ENCODE measurements at places on chromosomes 3 and 15.

DNA sequence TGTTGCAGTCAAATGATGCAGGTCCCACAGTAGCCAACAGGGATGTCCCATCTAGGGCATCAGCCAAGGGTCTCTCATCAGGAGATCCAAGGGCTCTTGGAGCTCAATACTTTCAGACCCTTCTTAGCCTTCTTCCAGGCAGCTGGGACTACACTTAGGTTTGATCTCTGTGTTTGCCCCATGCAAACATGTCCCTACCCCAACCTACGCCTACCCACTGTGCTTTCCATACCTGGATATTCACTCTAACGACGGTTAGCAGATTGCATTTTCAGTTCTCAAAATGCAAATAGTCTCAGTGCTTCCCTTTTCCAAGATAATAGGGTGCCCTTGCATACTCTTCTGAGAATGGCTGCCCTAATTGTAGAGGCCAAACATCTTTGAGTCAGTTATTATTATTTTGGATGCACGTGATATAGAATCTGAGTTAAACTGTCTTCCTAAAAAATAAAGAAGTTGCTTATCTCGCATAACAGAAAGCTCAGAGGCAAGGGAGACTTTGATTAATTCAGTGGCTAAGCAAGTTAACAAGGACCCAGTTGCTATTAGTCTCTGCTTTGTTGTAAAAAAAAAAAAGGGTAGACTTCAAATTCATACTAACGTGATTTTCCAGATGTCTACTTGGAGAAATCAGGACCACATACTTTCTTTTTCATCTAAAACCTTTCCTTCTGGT lies 1.0 kb upstream of the CEP70 start:
- no peak for DNase-seq

DNA sequence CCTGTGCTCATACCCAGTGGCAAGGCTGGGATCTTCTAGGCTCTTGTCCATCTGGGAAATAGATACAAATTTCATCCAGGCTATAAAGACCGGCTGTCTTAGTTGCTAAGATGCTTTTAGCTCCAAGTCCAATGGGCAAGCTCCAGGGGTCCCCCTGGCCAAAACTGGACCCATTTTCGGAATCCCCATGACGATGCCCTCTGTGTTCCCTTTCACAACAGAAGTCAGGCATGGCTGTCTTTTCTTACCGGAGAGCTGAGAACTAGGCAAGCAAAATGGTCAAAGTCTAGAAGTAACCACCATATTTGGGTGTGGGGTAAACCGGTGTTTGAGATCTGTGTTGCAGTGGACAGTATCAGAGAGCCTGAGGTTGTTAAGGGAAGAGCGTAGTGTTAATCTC lies 1.0 kb downstream of the GLYCTK start:
- DNase-seq = no peak

DNA sequence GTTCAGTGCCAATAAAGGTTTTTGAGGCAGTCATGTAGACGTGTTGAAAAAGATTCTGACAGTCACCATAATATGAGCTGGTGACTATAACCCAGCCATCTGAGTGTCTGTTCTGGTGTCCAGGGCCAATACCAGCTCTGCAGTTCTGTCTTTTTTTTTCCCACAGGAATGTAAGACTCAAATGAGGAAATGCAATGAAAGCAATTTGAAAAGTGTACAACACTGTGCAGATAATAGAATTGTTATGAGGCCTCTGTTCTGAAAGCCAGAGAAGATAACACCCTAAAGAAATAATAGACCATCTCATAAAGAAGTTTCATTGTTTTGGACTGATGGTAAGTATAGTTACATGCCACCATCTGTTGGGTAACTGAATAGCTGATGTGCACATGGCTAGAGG lies 57.1 kb downstream of the CLDN1 start:
- no peak for DNase-seq

DNA sequence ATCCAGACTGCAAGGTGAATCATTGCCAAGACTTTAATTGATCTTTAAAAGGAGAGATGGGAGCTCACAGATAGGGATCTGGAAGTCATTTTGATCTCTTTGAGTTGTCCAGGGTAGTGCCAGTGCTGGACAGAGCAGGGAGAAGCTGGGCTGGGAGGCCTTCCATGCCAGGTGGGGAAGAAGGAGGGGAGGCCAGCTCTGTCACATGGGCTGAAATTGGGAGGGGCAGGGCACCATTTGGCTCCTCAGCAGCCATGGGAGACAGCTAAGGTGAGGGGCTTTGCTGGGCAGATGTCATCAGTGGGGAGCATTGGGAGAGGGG lies 23.4 kb downstream of the SMAD6 start:
- DNase-seq = no peak

GRCh38 chr3:18757476-18757875 lies 332.3 kb upstream of the SATB1 start:
- DNase-seq = no peak

DNA sequence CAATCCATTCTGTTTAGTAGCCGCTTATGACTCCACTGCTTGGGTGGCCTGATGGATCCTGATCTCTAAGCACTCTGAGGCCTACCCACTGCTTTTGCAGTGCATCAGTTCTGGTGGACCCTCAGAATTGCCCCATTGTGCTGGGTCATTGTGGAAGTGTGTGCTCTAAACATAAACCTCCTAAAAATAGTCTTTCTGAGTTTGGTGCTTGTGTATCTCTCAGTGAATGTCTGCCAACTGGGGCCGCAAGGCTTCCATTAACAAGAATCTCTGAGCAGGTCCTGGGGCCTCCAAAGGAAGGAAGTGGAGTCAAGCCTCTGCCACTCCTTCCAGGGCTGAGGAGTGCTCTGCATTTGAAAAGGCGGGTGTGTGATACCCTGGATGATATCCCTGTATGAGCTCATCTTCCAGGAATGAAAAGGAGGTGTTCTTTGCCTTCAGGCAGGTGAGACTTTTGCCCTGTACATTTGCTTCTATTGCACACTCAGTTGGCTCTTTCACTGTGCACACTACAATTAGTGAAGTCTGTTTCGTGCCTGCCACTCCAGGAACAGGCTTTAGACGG lies 80.0 kb upstream of the CACNA2D3 start:
- DNase-seq = no peak

- no peak for DNase-seq
Measured at GRCh38 chr15:75167588-75168350, 33.9 kb upstream of the C15orf39 start.

GRCh38 chr3:142866841-142867631 lies 21.8 kb downstream of the PCOLCE2 start:
- DNase-seq = no peak

DNA sequence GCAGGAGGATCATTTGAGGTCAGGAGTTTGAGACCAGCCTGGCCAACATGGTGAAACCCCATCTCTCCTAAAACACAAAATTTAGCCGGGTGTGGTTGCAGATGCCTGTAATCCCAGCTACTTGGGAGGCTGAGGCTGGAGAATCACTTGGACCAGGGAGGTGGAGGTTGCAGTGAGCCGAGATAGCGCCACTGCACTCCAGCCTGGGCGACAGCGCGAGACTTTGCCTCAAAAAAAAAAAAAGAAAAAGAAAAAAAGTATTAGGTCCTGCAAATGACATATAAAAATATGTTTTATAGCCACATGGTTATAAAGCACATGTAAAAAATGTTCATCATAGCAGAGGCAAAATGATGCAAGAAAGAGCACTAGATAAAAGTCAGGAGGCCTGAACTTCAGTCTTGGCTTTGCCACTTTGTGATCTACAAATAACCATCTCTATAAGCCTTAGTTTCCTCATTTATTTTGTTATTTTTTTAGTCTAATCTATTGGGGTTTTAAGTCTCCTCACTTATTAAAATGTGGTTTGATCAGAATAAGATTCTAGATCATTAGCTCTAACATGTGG lies 4.9 kb downstream of the SLC12A6 start:
- no peak for DNase-seq

DNA sequence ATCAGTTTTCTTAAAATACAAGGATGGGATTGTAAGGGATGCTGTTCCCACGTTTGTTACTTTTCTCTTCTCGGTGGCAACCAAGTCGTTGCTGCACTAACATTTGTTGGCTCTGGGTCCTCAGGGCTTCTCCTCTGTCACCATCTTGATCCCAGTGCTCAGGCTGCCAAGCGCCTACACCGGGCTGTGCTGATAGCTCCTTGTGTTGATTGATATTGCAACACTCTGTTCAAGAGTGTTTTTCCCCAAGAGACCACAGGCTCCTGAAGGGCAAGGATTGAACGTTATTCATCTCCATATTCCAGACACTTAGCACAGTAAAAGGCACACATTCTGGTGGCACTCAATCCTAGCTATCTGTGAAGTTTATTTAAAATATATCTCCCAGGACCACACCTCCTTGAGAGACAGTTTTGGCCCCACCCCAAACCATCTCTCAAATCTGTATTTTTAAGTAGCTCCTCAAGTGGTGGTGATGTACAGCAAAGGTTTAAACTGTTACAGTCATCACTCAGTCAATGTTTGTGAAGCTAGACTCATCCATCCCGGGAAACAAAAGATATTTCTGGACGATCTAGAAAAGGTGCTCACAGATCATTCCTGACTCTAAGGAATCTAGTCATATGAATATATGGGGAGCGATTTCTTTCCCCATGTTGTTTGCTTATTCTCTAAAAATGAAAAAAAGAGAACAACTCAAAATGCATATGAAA lies 38.5 kb upstream of the FOXP1 start:
- DNase-seq = no peak

DNA sequence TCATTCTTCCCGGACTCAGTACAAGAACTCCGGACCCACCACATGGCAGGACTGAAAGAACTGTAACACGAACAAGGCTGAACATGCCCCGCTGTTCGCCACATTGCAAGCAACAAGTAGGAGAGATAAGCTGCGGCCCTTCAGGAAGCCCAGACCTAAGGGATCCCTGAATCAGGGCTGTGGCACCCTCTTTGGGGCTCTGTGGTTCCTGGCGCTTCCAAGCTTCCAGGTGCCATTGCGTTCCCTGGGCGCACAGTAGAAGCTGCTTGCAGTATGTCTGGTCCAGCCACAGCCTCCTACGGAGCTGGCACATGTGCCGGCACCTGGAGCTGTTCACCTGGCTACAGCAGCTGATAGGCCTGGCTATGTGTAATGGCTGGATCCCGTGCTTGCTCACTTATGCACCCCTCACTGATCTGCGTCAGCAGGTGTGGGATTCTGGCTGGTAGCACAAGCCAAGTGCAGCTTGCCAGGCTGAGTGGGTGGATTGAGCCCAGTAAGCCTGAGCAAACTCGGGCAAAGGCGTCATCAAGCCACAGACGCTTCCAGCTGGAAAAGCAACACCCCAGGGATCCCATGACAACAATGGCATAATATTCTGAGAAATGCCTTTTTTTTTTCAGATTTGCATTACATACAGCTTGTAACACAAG lies 748.6 kb upstream of the GBE1 start:
- no peak for DNase-seq

DNA sequence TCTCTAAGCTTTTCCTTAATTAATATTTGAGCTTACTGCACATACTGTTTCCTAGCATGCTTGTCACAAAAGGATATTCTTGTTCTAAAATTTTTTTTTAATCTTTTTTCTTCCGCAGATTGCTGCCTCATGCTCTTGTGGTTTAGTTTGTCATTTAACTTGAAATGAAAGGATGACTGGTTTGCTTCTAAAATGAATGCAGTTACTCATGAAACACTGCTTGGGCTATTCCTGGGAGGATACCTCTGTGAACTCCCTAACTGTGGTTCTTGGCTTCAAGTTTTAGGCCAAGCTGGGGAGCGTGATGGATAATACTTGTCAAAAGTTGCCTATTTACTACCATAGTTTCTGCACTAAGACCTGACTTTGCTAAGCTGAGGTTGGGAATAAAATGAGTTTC lies 64.0 kb downstream of the USP13 start:
- DNase-seq = no peak

- no peak for DNase-seq
Measured at GRCh38 chr15:94236608-94237007, 5.2 kb downstream of the MCTP2 start.

DNA sequence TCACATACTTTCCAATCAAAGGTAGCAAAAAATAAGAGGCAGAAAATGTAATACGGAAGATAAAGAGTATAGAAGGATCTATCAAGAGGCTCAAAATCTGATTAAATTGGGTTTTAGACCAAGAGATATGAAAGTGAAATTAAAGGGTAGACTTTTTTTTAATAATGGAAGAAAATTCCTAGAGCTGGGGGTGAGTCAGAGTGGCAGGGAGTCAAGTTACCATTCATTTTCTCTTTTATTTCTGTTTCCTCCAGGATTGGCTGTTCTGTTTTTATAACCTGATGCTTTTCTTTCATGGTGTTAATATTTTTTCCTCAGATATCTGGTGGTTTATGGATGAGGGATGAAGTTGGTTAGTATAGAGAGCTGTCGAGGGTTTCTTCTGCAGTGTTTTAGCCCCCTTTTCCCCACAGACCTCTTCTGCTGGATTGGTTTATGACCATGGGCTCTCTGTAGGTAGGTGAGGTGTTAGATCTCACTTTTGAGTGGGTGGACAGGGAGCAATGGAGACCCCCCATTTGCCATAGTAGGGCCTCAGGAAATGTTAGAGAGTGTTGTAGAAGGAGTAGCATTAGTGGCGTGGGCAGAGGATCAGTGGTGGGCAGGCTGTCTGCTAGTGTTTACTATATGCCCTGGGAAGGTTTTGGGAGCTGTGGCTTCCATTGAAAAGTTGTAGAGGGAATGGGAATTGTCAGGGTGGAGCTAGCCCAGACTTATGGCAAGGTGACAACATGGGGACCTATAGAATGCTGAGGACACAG lies 201.6 kb upstream of the GOLGA6L4 start:
- DNase-seq = no peak

GRCh38 chr3:180070925-180071324 lies 34.2 kb upstream of the PEX5L start:
- no peak for DNase-seq

GRCh38 chr15:26157081-26157480 lies 294.0 kb upstream of the ATP10A start:
- no peak for DNase-seq

- DNase-seq = no peak
Measured at GRCh38 chr15:64515196-64515595, 54.8 kb downstream of the ZNF609 start.

DNA sequence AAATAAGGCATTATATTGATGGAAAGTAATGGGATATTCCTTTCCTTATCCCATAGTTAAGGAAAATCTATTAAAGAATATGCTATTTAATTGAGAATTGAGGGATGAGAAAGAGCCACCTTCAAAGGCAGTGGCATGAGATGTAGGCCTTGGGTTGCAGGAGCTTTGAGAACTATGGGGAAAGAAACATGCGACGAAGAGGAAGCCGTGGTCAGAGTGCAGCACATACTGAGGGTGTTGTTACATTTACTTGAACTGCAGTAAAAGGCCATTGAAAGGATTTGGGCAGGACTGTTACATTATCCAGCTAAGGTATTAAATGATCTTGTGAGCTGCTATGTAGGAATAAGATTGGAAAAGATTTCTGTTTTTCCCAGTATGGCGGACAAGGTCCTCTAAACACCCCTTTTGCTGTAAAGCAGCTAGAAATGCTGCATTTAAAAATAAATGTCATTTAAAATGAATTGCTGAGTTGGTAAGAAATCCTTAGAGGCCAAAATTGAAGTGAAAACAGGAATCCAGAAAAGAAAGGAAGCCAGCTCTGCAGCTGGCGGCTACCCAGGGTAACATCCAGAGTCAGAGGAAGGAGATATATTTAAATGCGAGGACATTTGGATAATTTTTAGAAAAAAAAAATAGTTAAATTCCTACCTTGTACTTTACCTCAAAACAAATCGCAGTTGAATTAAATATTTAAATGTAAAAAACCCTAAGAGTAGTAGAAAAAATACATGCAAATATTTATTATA lies 61.7 kb downstream of the IL1RAP start:
- DNase-seq = no peak

Data from stimulated activated CD4-positive, alpha-beta T cell treated with anti-CD3 and anti-CD28 coated beads, Interleukin-15, amount 100 ng/mL, for 1 hour (primary cell).